Suprapubic skin (tissue), 4 donors: ENCODE measurements at places on chromosomes 5 and 9.

GRCh38 chr9:34957492-34958410, at the start of gene PHF24:
TSS of gene PHF24 (plus strand) at chr9:34958285. CDS start at chr9:34971299, 13,014 bp downstream.
- DNase-seq = no peak

GRCh38 chr9:73565833-73566465, 414.3 kb downstream of the ANXA1 start:
- DNase-seq = no peak

DNA sequence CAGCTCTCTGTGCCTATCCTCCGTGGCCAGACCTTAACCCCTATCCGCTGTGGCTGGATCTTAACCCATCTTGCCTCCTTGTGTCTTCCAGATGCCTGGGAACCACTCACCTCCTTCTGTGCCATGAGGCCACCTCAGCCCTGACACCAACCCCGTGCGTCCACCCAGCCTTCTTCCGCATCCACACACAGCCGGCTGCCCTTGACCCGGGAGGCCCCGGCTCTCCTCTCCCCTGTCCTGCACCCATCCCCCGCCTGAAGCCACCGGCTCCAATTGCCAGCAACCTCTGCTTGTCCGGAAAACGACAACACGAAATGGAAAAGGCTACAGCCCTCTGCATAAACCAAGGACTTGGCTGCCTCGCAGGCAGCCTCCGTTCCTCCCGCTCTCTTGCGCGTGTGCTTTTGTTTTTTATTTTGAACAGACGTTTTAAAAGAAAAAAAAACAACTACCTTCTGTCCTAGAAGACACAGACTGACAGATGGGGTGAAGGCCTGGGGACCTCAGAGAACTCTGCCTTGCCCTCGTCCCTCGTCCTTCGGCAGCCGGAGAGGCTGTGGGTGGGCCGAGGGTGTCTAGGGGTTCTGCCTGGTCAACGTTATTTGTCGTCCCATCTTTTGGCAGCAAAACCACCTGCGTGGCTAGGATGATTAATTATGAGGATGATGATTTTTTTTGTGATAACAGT, 32.5 kb upstream of the HMCN2 start:
- no peak for DNase-seq

DNA sequence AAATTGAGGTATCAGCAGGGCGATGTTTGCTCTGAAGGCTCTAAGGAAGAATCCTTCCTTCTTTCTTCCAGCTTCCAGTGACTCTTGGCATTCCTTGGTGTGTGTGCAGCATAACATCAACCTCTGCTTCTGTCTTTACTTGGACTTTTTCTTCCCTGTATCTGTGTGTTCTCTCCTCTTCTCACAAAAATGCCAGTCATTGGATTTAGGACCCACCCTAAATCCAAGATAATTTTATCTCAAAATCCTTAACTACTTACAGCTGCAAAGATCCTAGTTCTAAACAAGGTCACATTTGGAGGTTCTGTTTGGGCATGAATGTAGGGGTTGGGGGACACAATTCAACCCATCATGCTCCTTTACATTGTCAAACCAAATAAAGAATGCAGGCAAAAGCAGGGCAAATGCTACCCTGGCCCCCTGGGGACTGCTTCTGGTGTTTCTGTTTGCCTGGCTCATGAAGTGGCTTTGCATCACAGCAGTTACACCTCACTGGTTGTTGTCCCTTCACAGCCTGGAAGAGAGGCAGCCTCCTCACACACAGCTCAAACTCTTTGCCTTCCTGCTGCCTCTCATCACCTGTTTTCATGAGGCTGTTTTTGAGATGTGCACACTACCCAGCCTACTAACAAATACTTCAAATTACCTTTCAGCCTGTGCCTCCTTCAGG, 64.8 kb upstream of the PLCXD3 start:
- no peak for DNase-seq

GRCh38 chr5:145483212-145483611, 351.9 kb downstream of the PRELID2 start:
- DNase-seq = no peak
